ENCODE measurements at places on chromosomes 1 and 21. TPM values are rescaled to one million over a fixed set of nuclear protein-coding genes. Genes with fewer than 3 reads are reported as not detected.

GRCh38 chr1:6790146-6790545, 4.9 kb downstream of the CAMTA1 start:
- DNase-seq = no peak

DNA sequence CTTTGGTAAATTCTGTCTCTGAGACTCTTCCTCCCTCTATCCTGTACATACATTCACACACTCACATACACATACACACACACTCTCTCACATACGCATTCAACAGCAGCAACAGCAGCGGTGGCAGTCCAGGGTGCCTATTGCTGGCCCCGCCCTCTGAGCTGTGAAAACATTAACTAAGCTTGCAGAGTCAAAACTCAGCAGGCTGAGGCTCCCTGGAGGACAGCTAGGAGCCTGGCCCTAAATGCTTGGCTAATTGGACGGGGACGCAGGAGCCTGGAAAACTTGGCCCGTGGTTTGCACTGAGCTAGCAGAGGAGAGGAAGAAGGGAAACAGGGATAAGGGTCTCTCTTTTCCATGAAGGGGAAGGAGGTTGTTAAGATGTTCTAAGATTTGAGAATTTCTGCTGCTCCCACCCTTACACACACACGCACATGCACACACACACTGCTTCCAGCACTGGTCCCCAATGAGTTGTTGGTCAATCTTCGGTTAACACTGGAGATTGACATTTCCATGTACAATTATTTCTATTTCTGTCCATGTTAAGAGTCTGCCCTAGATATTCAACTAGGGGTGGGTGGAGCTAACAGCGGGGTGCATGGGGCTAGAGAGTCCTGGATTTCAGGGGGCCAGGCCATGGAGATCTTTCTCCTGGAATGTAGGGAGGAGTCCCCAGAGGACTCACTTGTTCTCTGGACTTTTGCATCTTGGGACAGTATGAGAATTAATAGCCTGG, 94.2 kb downstream of the PLXNA2 start:
- DNase-seq = peak; percentile 87

The JUN gene
- 41.1 TPM for total RNA-seq

DNA sequence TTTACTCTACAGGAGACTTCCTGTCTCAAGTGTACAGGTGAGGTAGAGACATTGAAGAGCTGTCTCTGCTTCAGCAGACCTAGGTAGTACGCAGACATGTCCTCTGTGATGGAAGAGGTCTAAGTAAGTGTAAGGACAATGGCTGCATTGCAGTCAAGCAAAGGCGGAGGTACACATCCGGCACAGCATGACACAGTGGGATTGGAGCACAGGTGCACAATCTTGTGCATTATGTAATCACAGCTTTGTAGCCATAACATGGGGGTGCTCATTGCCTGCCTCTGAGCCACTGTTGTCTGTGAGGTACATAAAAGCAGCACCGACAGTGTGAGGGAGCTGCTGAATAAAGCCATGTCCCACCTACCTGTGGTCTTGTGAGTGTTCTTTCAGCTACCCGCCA, 66.4 kb upstream of the CCDC190 start:
- DNase-seq = no peak

GRCh38 chr1:3504151-3504821, 49.8 kb downstream of the ARHGEF16 start:
- DNase-seq = peak; percentile 88

DNA sequence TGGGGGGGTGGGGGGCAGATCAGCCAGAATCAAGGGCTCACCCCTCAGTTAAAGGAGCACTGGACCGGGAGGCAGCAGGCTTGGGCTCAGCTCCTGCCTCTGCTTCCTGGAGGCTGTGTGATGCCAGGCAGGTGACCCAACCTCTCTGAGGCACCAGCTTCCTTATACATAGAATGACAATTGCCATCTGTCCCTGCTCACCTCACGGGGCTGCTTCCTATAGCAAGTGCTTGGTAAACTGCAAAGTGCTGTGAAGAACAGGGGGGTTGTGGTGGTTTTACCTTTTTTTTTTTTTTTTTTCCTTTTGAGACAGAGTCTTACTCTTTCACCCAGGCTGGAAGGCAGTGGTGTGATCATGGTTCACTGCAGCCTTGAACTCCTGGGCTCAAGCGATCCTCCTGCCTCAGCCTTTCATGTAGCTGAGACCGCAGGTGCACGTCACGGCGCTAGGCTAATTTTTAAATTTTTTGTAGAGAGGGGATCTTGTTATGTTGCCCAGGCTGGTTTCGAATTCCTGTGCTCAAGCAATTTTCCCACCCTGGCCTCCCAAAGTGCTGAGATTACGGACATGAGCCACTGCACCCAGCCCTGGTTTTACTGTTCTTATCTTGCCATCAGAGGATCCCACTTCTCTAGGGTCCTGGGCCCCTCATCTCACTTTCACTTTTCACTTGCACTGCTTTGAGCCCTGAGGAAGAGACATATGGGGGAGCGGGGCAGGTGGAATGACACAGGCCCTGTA, 11.6 kb downstream of the KCNQ4 start:
- DNase-seq = no peak

GRCh38 chr1:17865912-17866739, 111.0 kb downstream of the ACTL8 start:
- DNase-seq = no peak

The FCER1G gene
- 23.3 TPM for total RNA-seq

- no peak for DNase-seq
These were observed 38.6 kb downstream of the DENND1B start for GRCh38 chr1:197736685-197737084.

GRCh38 chr1:157115429-157115838, 15.8 kb upstream of the ETV3L start:
- no peak for DNase-seq

- DNase-seq = peak; percentile 85
These were observed 7.5 kb upstream of the SOX13 start for GRCh38 chr1:204065174-204065985.

- no peak for DNase-seq
These were observed 480.2 kb downstream of the COL11A1 start for GRCh38 chr1:102628109-102628613.

The RAB7B gene
- 6.0 TPM for total RNA-seq

The RPTN gene
- total RNA-seq = not detected

DNA sequence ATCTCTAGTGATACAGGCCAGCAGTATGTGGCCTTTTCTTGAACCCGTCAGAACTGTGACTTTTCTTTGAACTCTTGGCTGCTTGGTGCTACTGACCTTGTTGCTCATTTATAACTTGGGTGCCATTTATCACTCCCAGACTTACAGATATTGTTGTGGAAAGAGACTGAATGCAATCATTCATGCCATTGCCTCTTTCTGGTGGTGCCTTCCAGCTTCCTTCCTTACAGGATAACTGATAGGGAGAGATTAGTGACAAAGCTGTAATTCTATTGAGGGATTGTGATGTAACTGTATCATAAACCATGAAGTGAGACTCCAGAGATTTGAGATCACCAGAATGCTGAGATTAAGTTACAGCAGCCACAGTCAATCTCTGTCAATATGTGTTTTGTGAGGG, 256.5 kb downstream of the USP25 start:
- DNase-seq = no peak

The GJA4 gene
- total RNA-seq = 18.0 TPM

DNA sequence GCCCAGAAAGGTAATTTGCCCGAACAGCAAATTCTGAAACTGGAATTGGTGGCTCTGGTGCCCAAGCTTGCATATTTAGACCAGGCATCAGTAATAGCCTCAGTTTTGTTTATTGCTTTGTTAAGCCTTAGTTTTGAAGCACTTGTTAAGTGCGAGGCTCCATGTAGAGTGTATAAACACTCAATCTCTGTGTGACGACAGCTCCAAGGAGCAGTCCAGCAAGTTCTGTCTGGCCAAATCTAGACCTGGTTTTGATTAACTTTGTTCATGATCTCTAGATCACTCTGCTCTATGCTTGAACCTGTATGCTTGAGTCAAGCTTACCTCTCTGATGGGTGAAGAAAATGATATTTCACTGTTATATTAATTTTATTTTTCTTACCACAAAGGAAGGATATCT, 37.4 kb downstream of the DOP1B start:
- no peak for DNase-seq

The CRYAA gene
- total RNA-seq = not detected

The TMEM52 gene
- total RNA-seq = 0.89 TPM

The POLR3GL gene
- 54.4 TPM for total RNA-seq

The CD5L gene
- total RNA-seq = not detected

DNA sequence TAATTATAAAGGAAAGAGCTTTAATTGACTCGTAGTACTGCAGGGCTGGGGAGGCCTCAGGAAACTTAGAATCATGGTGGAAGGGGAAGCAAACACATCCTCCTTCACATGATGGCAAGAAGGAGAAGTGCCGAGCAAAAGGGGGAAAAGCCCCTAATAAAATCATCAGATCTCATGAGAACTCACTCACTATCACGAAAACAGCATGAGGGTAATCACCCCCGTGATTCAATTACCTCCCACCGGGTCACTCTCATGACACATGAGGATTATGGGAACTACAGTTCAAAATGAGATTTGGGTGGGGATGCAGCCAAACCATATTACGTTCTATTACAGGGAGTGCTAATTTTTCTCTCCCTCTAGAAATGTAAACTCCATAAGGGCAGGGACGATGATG, 14.2 kb upstream of the MRPS14 start:
- DNase-seq = no peak

GRCh38 chr1:109514846-109515245, 5.3 kb upstream of the AMIGO1 start:
- DNase-seq = no peak

- DNase-seq = no peak
These were observed 58.0 kb downstream of the VPS13D start for GRCh38 chr1:12287869-12288268.

The HSD3B2 gene
- not detected for total RNA-seq

The AMY2A gene
- not detected for total RNA-seq

GRCh38 chr1:200181861-200182260, 154.4 kb downstream of the NR5A2 start:
- no peak for DNase-seq

DNA sequence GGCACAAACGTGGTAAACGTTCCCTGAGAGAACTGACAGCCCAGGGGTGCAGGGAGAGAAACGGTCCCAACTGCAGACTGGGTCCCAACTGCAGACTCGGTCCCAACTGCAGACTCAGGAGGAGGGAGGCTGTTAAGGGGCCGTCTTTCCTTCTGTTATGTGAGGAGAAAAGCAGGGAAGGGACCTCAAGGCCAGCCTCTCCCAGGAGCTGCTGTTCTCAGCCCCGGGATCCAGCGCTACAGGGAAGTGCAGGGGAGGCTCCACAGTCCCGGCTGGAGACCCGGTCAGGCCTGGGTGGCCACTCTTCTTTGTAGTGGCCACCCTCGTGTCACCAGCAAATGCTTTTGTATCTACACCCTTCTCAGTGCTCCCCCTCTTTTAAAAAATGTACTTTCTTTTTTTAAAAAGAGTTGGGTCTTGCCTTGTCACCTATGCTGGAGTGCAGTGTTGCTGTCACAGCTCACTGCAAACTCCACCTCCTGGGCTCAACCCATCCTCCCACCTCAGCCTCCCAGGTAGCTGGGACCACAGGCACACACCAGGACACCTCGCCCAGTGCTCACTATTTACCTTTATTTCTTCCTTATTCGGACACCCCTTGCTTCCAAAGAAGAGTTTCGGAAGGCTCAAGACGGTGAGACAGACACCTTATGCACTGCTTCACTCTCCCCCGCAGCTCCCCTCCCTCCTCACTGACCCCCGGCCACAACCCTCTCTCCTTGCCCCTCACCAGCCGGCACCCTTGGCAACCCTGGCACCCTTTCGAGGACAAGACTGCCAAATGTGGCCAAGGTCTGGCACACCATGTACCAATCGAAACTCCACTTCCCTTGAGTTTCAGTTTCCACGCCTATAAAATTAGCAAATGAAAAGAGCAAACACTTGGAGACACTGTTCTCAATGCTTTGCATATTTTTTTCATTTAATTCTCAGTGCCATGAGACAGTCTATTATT, 21.8 kb downstream of the CAPN2 start:
- DNase-seq = no peak

All from right cardiac atrium (tissue), 5 donors.